ENCODE measurements at places on chromosomes 3 and 15. TPM values are rescaled to one million over a fixed set of nuclear protein-coding genes. Genes with fewer than 3 reads are reported as not detected.

GRCh38 chr3:113243846-113244245, 32.5 kb downstream of the BOC start:
- peaks cover 5% of the 10 kb centered on the region for H3K27me3 ChIP-seq
- DNase-seq: no peak
- H3K4me3 ChIP-seq: peak overlapping the region; percentile 64
- H3K27ac ChIP-seq: peak overlapping the region; percentile 36
- peaks cover 9% of the 10 kb centered on the region for H3K36me3 ChIP-seq
- peaks cover 93% of the 10 kb centered on the region for H3K4me1 ChIP-seq

GRCh38 chr3:109631897-109632296, 294.6 kb upstream of the DPPA4 start:
- no peak overlapping the region for H3K4me3 ChIP-seq
- H3K4me1 ChIP-seq: no peaks in the 10 kb centered on the region
- no peaks in the 10 kb centered on the region for H3K27me3 ChIP-seq
- DNase-seq: no peak

GRCh38 chr3:140097874-140098635, 163.1 kb downstream of the CLSTN2 start:
- H3K36me3 ChIP-seq: no peaks in the 10 kb centered on the region
- no peak for DNase-seq
- H3K27me3 ChIP-seq: no peaks in the 10 kb centered on the region

DNA sequence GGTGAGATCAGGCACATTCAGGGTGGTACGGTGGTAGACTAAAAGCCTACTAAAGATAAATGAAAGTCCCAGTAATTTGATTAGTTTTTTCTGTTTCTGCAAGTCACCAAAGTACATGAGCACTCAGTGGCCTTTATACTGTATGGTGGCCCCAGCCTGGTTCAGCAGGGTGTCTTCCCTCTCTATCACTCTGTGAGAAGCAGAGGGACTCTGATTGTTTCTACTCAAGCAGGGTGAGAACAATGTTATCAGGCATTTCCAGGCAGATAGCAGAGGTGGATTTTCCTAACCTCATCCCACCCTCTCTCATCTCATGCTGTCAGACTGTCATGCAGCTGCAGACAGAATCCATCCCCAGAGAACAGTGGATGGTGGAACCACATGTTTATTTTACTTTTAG, 71.5 kb upstream of the BFSP2 start:
- H3K4me1 ChIP-seq: peaks cover 7% of the 10 kb centered on the region
- peaks cover 3% of the 10 kb centered on the region for H3K36me3 ChIP-seq
- H3K4me3 ChIP-seq: no peak overlapping the region
- H3K27me3 ChIP-seq: no peaks in the 10 kb centered on the region
- no peak for DNase-seq

Gene GALNT15
- not detected for total RNA-seq

DNA sequence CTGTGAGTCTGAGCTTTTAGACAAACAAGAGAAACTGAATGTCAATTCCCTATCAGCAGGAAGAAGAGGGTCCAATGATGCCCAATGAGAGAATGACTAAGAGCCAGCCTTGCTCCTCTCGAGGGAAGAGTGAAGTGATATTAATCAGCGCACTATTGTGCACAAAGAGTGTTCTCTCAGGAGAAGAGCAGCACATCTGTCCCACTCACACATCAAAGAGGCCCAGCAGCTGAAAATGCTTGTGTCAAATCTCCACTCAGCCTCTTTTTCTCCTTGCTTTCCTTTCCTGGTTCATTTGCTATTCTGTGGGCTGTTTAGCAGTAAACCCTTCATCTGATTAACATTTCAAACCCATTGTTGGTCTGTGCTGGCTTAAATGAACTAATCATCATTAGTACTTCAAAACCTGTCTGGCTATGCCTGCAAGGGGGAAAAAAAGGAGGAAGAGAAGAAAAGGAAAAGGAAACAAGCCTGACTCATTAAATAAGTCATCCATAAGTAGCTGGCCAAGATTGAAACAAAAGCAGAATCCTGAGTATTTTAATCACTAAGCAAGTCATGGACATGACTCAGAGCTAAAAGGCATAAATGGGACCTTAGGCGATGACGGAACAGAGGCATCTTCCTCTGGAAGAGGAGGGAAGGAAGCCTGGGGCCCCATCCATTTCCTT, 912.7 kb downstream of the TUSC7 start:
- H3K36me3 ChIP-seq: no peaks in the 10 kb centered on the region
- no peaks in the 10 kb centered on the region for H3K27me3 ChIP-seq
- peaks cover 10% of the 10 kb centered on the region for H3K4me1 ChIP-seq
- no peak overlapping the region for H3K4me3 ChIP-seq

Data from neural crest cell (in vitro differentiated cells).